Posterior vena cava (tissue), 2 donors: ENCODE measurements at places on chromosomes 4 and X. TPM values are rescaled to one million over a fixed set of nuclear protein-coding genes. Genes with fewer than 3 reads are reported as not detected.

Gene FAM47E
- total RNA-seq = 1.4 TPM

GRCh38 chrX:98379134-98379533, 1495.4 kb downstream of the RPA4 start:
- DNase-seq = no peak

DNA sequence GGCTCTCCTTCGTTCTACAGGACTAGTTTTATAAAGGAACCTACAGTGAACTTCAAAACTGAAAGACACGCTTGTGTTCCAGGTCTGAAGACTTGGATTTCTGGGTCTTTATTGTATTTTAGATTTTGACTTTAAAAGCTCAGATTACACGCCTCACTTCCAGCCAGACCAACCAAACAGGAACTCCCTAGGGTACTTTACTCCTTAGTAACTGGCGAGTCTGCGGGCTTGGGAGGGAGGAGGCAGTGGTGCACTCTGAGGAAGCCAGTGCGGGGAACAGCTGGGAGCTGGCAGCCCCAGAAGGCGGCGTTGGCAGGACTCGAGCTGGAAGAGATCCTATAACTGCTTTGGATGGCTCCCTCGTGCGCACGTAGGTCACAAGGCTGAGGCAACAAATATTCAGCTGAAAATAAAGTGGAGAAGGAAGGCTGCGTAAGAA, 391 bp upstream of the PHKA1 start:
- DNase-seq = peak; percentile 88

- peak; percentile 90 for DNase-seq
Observed at GRCh38 chrX:13489454-13489853, 79.9 kb upstream of the EGFL6 start.

DNA sequence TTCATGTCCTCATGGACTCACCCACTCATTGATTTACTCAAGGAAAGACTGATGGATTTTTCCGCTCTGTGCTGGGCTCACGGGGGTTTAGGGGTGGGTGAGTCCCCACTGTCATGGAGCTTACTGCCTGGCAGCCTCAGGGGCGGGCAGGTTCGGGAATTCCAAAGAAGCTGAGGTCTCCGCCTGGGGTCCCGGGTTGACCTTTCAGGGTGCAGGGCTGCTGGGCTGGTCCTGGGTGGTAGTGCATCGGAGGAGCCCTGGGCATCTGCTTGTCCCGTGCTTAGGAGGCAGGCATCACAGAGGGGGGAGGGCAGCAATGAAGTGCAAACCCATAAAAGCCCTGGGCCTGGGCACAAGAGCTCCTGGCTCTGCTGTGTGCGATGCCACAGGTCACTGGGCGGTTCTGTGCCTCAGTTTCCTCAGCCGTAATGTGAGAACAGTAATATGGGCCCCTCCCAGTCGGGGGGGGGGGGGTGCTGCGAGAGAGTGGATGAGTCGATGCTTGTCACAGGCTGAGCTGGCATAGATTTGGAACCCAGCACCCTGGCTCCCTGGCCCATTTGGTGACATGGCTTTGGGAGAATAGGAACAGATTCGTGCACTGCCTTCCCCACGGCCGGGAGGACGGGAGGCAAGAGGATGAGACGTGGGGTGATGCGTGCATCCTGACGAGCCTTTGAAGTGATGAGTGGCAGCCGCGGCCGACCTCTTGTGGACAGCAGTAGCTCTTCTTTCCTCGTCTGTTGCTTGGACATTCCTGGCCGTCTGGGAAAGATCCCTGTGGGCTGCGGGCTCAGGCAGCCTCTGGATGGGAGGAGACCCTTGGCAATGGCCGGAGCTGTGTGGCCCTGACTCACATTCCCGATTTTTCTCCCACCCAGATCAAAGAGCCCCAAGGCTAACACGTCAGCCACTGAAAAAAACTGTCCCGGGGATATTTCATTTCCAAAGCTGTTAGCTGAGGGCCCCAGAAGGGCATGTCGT, 42.0 kb downstream of the PSAPL1 start:
- peak; percentile 88 for DNase-seq

DNA sequence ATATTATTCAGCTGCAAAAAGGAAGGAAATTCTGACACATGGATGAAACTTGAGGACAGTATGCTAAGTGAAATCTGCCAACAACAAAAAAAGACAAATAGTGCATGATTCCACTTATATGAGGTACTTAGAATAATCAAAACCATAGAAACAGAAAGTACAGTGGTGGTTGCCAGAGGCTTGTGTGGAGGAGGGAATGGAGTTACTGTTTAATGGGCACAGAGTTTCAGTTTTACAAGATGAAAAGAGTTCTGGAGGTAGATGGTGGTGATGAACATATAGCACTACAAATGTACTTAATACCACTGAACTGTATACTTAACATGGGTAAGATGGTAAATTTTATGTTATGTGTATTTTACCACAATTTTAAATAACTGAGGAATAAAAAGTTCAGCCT, 212.0 kb upstream of the KLF3 start:
- no peak for DNase-seq

- no peak for DNase-seq
Observed at GRCh38 chr4:182929296-182929695, 12.1 kb upstream of the DCTD start.

Gene SOX3
- total RNA-seq = not detected

GRCh38 chrX:17876135-17876534, 15.0 kb upstream of the RAI2 start:
- DNase-seq = no peak

GRCh38 chrX:142096253-142096652, 108.8 kb downstream of the MAGEC2 start:
- DNase-seq = no peak

DNA sequence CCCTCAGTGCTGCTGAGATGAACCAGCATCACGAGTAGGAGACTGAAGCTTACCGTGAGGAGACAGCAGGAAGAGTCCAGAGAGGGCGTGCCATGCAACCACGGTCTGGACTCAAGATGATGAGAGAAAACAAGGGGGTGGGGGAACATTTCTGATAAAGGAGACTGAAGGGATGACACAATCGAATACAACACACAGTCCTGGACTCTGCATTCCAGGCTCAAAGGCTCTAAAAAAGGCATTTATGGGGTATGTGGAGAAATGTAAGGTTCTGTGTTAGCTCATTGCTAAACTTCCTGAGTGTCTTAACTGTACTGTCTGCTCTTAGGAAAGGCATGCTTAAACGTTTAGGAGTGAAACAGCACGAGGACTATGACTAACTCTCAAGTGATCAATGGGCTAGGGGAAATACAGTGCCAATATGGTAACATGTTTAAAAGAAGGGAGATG, 20.6 kb upstream of the IRAK1 start:
- peak; percentile 62 for DNase-seq
